Spinal cord (tissue), 10 donors: ENCODE measurements at places on chromosomes 5 and 9. TPM values are rescaled to one million over a fixed set of nuclear protein-coding genes. Genes with fewer than 3 reads are reported as not detected.

Gene TPPP
- 17.4 TPM for total RNA-seq

Gene DRD1
- 1.6 TPM for total RNA-seq

Gene FBP2
- 8.0 TPM for total RNA-seq

Gene KIF20A
- 13.5 TPM for total RNA-seq

Gene IL5
- not detected for total RNA-seq

Gene ANKRD31
- total RNA-seq = 0.59 TPM

Gene NAIP
- total RNA-seq = 47.5 TPM

Gene DNM1
- total RNA-seq = 181 TPM

Gene ANXA1
- total RNA-seq = 225 TPM

Gene FAM78A
- total RNA-seq = 2.7 TPM

Gene GRXCR2
- not detected for total RNA-seq

Gene MARCHF3
- 21.9 TPM for total RNA-seq

Gene ECSCR
- 63.2 TPM for total RNA-seq

Gene ZNF483
- total RNA-seq = 92.8 TPM

Gene GFI1B
- 0.50 TPM for total RNA-seq

Gene PCDHB11
- total RNA-seq = 7.6 TPM

Gene NKD2
- 5.1 TPM for total RNA-seq

Gene EIF4E1B
- total RNA-seq = 0.44 TPM

Gene SLC6A7
- total RNA-seq = 4.4 TPM

Gene FREM1
- total RNA-seq = 20.8 TPM

Gene ERMP1
- 43.0 TPM for total RNA-seq
